Lung (tissue), 17 donors: ENCODE measurements at places on chromosomes 1 and 21. TPM values are rescaled to one million over a fixed set of nuclear protein-coding genes. Genes with fewer than 3 reads are reported as not detected.
A peak's percentile ranks its signal among the peaks of the same experiment; 100 is the strongest.

NEXN gene
- 10.8 TPM for total RNA-seq

S100A7 gene
- total RNA-seq, result not detected

TRIM67 gene
- 0.09 TPM for total RNA-seq

LCE1D gene
- total RNA-seq, result not detected

OLIG1 gene
- 1.5 TPM for total RNA-seq

C1orf94 gene
- not detected for total RNA-seq

MAP10 gene
- 2.7 TPM for total RNA-seq

RAVER2 gene
- total RNA-seq, result 30.2 TPM

DNA sequence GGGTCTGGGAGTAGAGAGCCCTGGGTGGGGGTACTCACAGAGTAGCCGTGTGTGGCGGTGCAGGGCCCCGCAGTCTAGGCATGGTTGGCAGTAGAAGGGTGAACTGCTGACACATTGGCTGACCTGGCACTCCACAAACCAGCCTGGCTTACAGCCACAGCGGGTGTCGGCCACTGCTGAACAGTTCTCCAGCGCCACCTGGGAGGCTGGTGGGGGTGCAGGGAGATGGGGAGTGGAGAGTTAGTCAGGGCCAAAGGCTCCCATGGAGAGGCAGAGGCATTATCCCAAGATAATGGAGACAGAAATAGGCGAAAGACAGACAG lies 1.5 kb downstream of the TNFRSF25 start:
- H3K27me3 ChIP-seq, result no peaks in the 10 kb centered on the region
- H3K27ac ChIP-seq, result no peak overlapping the region
- peaks cover 14% of the 10 kb centered on the region for H3K36me3 ChIP-seq
- no peak overlapping the region for H3K4me3 ChIP-seq
- no peak for DNase-seq
- H3K4me1 ChIP-seq, result no peaks in the 10 kb centered on the region

DNA sequence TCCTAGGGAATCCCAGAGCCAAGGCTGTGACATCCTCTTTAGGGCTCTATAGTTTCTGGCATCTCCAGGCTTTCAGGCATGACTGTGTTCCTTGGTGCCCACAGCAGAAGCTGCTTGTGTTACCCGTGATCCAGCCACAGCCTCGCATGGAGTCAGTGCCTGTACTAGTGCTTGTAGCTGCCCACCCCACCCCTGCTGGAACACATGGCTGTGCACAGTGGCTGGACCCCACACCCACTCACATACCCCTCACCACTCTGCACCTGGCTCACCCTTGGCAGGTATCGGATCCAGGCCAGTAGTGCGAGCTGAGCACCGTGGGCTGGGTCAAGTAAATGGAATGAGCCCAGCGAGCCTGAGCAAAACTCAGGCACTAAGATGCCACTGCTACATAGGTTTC lies 934.7 kb upstream of the PRMT6 start:
- H3K36me3 ChIP-seq, result no peaks in the 10 kb centered on the region
- no peak overlapping the region for H3K27ac ChIP-seq
- no peak for DNase-seq
- H3K4me3 ChIP-seq, result no peak overlapping the region

GRCh38 chr1:245234217-245235081 lies 79.7 kb downstream of the KIF26B start:
- H3K4me3 ChIP-seq, result no peak overlapping the region
- H3K27me3 ChIP-seq, result no peaks in the 10 kb centered on the region
- no peaks in the 10 kb centered on the region for H3K36me3 ChIP-seq
- no peak overlapping the region for H3K27ac ChIP-seq

DNA sequence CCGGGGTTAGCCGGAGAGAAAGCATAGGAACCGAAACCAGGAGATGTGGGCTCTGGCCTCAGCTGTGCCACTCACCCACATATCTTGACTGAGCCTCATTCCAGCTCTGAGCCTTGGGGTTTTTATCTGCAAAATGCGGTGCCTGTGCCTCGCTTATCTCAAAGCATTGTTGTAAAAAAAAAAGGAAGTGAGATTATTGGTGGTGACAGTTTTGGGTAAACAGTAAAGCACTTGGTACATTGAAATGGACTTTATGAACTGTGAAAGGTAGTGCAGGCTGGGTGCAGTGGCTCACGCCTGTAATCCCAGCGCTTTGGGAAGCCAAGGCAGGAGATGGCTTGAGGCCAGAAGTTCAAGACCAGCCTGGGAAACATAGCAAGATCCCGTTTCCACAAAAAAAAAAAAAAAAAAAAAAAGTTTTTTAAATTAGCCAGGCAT lies 3.8 kb downstream of the PTAFR start:
- H3K4me1 ChIP-seq, result peaks cover 18% of the 10 kb centered on the region
- H3K27me3 ChIP-seq, result no peaks in the 10 kb centered on the region

- H3K36me3 ChIP-seq, result no peaks in the 10 kb centered on the region
- no peaks in the 10 kb centered on the region for H3K27me3 ChIP-seq
- no peak for DNase-seq
- H3K27ac ChIP-seq, result peak overlapping the region; percentile 82
Measured at GRCh38 chr1:12161324-12161661, 5.5 kb upstream of the TNFRSF1B start.

GRCh38 chr1:64569411-64569810 lies 99.5 kb downstream of the CACHD1 start:
- no peak overlapping the region for H3K4me3 ChIP-seq
- H3K4me1 ChIP-seq, result peaks cover 12% of the 10 kb centered on the region
- no peaks in the 10 kb centered on the region for H3K27me3 ChIP-seq
- peak; percentile 89 for DNase-seq
- no peaks in the 10 kb centered on the region for H3K36me3 ChIP-seq

DNA sequence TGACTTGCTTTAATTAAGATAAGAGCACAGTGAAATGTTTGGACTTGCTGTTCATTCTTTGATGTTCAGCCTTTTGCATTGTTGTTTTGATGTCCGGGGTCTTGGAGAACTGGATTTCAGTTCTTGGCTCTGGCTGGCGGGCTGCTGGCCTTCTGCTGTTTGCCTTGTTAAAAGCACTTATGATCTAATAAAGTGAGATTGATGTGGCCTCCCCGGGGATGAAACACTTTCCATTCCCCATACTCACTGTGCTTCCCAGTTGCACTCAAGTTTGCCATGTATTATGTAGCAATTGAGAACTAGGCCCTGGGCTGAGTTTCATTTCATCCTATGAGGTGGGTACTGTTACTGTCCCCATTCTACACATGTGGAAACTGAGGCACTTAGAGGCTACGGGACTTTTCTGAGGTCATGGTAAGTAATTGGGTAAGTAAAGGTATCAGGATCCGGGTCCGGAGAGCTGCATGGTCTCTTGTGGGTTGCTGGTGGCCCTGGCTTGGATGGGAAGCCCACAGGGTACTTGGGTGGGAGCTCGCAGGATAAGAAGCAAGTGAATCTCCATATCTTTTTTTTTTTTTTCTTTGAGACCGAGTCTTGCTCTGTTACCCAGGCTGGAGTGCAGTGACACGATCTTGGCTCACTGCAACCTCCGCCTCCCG lies 127.7 kb upstream of the ZBTB40 start:
- peaks cover 5% of the 10 kb centered on the region for H3K27me3 ChIP-seq
- no peak overlapping the region for H3K27ac ChIP-seq
- H3K36me3 ChIP-seq, result no peaks in the 10 kb centered on the region
- no peaks in the 10 kb centered on the region for H3K4me1 ChIP-seq

DNA sequence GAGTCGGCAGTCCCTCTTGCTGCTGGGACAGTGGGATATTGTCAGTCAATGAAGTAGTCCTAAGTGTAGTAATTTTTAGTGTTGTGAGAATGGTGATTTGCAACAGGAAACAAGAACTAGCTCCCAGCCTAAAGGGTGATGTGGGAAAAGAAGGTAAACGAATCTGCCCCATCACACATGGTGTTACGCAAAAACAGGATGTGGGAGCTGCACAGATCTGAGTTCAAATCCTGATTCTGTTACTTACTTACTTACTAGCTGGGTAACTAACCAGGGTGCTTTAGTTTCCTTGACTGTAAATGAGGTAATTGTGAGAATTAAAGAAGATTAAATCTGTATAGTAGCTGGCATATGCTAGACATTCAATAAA lies 22.3 kb downstream of the NAV1 start:
- no peak overlapping the region for H3K27ac ChIP-seq
- no peaks in the 10 kb centered on the region for H3K36me3 ChIP-seq
- no peaks in the 10 kb centered on the region for H3K27me3 ChIP-seq
- H3K4me3 ChIP-seq, result no peak overlapping the region

- no peak for DNase-seq
- H3K27ac ChIP-seq, result no peak overlapping the region
Measured at GRCh38 chr1:234769284-234769985, 159.5 kb upstream of the IRF2BP2 start.

DNA sequence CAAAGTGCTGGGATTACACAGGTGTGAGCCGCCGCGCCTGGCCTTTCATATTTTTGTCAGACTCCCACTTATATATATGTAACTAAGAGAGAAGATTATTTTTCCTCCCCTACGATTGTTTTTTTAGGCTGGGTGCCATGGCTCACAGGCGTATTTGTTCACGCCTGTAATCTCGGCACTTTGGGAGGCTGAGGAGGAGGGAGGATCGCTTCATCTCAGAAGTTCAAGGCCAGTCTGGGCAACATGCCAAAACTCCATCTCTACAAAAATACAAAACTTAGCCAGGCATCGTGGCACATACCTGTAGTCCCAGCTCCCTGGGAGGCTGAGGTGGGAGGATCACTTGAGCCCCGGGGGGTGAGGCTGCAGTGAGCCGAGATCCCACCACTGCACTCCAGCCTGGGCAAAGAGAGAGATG lies 23.9 kb upstream of the ITLN2 start:
- H3K4me1 ChIP-seq, result no peaks in the 10 kb centered on the region
- H3K36me3 ChIP-seq, result no peaks in the 10 kb centered on the region
- peaks cover 18% of the 10 kb centered on the region for H3K27me3 ChIP-seq
- DNase-seq, result peak; percentile 23
- H3K4me3 ChIP-seq, result no peak overlapping the region

DNA sequence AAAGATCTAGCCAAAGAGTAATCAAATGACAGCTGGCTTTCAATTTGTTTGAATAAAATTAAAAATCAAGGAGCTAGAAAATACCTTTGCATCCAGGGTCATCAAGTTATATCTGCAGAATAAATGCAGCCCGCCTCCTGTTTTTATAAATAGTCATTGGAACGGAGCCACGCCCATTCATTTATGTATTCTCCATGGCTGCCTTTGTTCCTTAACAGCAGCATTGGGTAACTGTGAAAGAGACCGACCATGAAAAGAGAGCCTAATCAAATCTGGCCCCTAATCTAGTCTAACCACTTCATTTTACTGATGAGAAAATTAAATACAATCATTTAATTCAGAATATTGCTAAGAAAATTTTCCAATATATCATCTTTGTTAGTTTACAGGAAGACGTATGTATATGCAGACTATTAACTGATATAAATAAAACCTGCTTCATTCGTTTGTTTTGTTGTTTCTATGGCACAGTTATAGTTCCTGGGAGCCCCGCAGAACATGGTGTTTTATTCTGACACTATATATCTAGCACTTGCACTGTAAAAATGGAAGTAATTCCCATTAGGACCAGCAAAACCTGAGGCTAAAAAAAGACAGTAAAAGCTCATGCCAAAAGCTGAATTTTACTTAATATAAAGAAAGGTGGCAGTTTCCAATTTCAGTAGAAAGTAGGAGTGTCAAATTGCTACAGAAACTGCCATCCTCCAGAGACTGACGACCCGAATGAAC lies 111.8 kb upstream of the PALMD start:
- H3K27me3 ChIP-seq, result no peaks in the 10 kb centered on the region
- no peak overlapping the region for H3K4me3 ChIP-seq
- DNase-seq, result peak; percentile 29
- no peaks in the 10 kb centered on the region for H3K36me3 ChIP-seq

DNA sequence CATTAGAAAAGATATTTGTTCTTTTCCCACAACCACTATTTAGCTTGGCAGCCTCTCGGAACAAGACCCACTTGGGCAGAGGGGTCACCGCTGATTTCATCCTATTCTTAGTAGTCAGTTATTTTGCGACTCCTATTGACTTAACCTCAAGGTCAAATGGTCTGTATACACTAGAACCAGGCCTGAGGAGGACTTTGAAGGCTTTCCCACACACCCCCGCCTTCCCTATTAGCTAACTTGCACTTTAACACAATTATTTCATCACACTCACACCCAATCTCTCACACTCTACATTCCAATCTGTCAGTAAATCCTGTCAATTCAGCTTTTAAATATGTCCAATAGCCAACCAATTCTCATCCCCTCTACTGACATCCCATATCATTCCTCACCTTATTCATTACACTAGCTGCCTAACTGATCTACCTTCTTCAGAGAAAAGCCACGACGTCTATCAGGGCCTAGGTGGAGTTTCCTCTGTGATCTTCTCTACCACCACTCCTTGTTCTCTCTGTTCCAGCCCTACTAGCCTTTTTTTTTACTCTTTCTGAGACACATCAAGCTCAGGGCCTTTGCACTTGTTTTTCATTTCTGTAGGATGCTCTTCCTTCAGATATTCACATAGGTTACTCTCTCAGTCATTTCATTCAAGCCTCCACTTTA lies 1.0 kb upstream of the NIBAN1 start:
- H3K27ac ChIP-seq, result no peak overlapping the region
- H3K4me3 ChIP-seq, result no peak overlapping the region
- no peaks in the 10 kb centered on the region for H3K36me3 ChIP-seq
- H3K4me1 ChIP-seq, result peaks cover 5% of the 10 kb centered on the region

DNA sequence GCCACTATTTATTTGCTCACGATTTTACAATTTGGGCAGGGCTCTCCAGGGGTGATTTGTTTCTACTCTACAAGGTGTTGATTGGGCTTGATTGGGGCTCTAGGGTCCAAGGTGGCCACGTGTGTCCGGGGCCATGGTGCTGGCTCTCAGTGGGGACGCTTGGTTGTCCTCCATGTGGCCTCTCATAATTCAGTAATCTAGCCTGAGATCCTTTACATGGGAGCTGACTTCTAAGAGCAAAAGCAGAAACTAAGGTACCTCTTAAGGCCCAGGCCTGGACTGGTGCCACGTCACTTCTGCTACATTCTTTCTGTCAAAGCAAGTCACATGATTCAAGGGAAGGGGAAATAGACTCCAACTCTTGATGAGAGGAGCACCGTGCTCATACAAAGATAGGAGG lies 8.1 kb upstream of the PSRC1 start:
- no peak overlapping the region for H3K4me3 ChIP-seq
- peak; percentile 71 for DNase-seq
- H3K4me1 ChIP-seq, result peaks cover 10% of the 10 kb centered on the region
- no peaks in the 10 kb centered on the region for H3K36me3 ChIP-seq
- H3K27ac ChIP-seq, result peak overlapping the region; percentile 42

GRCh38 chr1:11151826-11152612 lies 37.1 kb upstream of the ANGPTL7 start:
- DNase-seq, result peak; percentile 59
- H3K36me3 ChIP-seq, result peaks cover 18% of the 10 kb centered on the region
- no peak overlapping the region for H3K4me3 ChIP-seq

DNA sequence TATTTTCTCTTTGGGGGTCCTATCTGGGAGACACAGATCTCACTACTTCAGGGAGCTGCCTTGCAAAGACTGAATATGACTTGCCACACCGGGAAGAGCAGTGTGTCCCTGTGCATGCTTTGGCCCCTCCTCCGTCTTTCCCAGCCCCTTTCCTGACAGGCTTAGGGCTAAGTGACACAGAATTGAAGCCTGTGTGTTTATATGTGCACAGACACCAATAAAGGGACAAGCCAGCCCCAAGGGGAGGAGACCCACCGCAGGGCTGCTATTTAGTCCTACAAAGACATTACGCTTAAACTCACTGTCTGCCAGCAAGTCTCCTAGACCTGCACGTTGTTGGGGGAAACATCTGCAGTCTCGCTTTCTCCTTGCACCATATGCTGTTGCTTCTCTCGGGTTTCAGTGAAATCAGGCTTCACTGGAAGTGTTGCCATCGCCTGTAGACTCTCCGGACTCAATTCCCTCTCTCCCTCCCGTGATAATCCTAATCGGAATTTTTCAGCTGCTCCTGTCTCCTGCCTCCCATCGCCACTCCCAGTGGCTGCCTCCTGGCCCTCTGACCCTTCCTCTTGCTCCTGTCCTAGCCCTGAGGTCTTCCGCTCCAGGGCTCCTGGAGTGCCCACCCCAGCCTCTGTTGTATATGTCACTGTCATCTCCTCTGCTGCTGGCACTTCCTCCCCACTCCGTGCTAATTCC lies 58.5 kb upstream of the LRRC53 start:
- H3K4me1 ChIP-seq, result no peaks in the 10 kb centered on the region
- no peak overlapping the region for H3K27ac ChIP-seq
- H3K4me3 ChIP-seq, result no peak overlapping the region
